ENCODE measurements at places on chromosomes 2 and 18.

GRCh38 chr2:64908406-64908805, 80.8 kb upstream of the SLC1A4 start:
- DNase-seq, result no peak

- no peak for DNase-seq
These were observed 841.0 kb upstream of the ID2 start for GRCh38 chr2:7840651-7841380.

DNA sequence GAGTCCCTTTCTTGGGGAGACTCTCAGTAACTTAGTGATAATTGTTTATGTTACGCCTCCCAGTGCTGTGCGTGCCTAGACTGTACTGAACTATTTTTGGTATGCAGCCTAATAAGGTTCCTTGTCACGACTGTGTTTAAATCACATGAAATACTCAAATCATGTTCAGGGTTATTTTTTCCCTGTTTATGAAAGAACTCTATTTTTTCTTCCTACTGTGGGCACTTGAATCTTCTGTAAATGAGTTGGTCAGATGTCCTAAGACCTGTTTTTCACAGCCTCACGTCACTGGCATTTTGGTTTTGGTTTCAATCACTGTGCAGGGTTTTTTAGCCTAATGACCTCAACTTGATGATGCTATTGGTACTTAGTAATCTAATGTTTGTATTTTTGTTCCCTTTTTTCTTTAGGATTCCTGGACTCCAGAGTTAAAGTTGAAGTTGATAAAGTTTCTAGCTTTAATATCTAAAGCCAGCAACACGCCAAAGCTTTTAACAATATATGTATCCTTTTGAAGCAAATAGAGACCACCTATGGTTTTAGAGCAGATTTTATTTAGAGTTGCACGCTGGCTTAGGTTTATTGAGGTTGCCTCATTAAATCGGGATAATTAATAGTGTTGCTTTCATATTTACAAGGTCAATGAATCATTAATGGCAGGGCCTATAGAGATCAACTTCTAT, 24.0 kb downstream of the ARMC9 start:
- DNase-seq, result no peak

GRCh38 chr2:46051085-46051484, 246.1 kb upstream of the EPAS1 start:
- no peak for DNase-seq

DNA sequence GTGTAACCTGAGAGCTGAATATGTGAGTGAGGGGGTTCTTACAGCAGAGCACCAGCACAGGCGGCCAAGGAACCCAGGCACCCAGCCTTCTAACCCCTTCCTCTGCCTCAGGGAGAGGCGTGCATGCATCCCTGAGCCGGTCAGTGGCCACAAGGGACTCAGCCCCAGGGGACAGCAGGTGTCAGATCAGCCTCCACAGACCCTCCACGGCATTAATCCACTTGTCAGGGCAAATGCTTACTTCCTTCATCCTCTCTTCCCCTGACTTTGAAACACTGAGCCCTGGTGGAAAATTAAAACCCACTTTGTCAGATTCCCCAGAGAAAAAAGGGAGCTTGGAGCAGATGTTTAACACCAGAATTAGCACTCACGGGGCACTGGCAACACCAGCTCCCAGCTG, 60.5 kb upstream of the SMAD2 start:
- no peak for DNase-seq

DNA sequence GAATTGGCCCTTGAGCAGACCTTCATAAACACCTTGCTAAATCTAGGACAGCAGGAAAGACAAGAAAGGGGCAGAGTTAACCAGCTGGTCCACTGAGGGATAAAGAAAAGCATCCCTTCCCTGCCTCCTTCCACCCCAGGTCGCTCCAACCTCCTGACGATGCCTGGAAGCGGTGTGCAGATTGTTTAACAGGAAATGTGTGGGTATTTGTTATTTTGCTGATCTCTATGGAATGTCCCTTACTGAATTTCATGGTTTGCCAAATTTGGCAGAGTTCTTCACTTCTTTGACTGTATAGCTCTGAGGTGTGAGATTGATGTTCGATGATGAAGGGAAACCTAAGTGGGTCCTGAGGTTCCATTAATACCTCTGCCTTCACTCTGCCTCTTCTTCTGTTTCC, 72.9 kb downstream of the MAP3K20 start:
- DNase-seq, result no peak
